ENCODE measurements at places on chromosomes 6 and 20. TPM values are rescaled to one million over a fixed set of nuclear protein-coding genes. Genes with fewer than 3 reads are reported as not detected.

DNA sequence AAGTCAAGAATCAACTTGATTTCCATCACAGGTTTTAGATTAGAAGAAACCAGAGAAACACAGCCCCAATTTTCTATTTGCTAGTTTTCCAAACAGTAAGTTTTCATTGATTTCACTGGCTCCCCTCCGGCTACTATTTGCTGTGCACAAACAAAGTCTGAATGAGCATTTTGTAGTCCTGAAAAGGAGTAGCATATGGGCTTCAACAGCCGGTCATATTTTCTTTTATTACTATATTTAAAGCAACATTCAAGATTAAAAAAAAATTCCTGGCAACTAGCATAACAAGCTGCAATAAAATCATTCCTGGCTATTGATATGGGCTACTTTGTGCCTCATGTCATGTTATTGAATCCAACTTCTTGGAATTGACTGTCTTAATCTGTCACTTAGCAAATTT is 48.3 kb downstream of the CARMIL1 start:
- no peak for DNase-seq

DNA sequence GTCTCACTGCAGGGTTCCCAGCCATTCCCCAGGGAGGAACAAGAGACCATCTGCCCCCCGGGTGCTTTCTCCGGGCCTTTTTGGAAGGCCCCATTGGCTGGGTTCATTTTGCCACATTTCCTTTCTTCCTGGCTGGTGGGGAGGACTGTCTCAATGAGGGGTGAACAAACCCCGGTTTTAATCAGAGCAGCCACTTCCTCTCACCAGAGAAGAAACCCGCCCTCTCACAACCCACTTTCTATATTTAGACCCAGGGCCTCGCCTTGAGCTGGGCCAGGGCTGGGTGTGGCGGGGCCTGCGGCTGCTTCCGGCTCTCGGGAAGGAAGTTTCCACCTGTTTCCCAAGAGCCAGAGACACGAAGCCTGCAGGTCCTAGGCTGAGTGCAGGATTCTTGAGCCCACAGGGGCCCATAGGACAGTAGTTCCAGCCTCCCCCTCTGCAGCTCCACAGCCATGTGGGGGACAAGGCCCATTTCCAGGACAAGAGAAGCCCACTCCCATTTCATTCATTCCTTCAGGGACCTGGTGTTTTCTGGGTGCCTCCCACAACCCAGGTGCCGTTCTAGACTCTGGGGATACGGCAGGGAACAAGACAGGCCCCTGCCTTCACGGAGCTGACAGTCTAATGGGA is 41.8 kb downstream of the RBM38 start:
- no peak for DNase-seq

GRCh38 chr6:157215717-157216116 is 107.6 kb downstream of the TMEM242 start:
- DNase-seq, result no peak

DNA sequence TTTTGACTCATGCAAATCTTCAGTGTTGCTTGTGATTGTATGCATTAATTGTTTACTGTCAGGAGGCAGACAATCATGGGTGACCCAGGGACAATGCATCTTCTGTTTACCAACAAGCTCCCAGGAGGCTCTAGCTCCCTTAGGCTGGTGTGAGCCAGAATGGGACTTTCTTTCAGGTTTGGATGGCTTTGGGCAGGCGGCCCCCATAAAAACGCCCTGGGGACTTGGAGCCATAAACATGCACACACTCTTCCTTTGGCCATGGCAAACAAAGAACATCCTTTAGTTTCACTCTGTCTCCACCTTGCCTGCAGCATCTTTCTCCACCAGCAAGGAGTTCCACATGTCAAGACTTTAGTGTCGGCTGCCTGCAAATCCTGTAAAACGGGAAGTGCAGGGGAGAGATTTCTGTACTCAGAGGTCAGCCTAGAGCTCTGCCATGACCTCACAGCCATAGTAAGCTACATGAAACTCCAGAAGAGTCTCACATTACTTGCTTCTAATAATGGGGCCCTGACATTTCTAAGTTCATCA is 127.6 kb downstream of the MAP3K7 start:
- DNase-seq, result no peak

- no peak for DNase-seq
These were observed 31.9 kb downstream of the SERPINB6 start for GRCh38 chr6:2939315-2940009.

DNA sequence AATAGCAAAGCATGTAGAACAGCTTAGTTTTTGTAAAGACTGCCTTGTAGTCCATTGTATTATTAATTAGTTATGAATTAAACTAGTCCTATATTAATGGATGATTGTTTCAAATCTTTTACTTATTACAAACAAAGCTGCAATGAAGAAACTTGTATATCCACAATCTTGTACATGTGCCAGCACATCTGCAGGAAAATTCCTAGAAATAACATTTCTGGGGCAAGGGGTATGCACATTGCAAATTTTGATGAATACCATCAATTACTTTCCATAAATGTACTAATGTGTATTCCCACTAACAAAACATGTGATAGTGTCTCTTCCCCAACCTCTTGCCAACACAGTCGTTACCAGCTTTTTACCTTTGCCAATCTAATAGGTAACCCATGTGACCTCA is 73.6 kb upstream of the AKAP12 start:
- no peak for DNase-seq

- no peak for DNase-seq
These were observed 246.8 kb upstream of the STXBP5 start for GRCh38 chr6:146957181-146958093.

- no peak for DNase-seq
These were observed 89.0 kb upstream of the CDH4 start for GRCh38 chr20:61163031-61163430.

- no peak for DNase-seq
These were observed 468.0 kb downstream of the PREX1 start for GRCh38 chr20:48359692-48360341.

DNA sequence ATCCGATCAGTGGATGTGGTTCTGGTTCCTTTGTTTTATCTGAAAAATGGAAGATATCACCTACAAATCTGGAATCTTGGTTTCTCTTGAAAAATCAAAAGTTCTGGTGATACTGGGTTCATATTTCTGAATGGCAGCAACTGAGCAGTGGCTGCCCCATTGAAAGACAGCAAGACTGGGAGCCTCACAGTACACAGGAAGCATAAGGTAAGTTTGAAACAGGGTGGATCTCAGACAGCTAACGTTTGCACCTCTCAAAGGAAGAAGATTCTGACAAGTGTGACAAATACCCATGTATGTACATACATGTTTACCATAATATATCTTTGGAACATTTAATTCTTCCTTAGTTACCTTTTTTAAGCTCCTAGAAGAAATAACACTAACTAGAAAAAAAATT is at the start of gene SAMD3:
Gene SAMD3, minus strand, starts transcription at position 177 of the 400 bp plus-strand sequence. CDS start 7,678 bp downstream, outside the sequence.
- no peak for DNase-seq

DNA sequence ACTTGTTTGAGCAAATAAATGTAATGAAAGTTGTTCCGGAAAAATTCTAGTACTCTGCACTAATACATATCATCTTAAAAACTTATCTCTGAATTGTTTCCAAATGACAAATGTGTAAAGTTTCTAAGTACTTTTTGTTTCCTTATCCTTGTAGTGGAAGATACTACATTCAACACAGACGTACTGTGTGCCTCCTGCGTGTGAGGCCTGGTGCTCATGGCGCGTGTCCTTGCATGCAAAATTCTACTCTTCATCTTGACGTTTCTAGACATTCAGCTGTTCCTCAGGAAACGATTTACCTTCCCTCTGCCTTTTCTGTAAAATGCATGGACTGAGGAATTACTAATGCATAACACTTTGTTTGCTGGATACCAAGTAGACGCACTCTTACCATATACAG is 11.5 kb downstream of the DLL1 start:
- no peak for DNase-seq

DNA sequence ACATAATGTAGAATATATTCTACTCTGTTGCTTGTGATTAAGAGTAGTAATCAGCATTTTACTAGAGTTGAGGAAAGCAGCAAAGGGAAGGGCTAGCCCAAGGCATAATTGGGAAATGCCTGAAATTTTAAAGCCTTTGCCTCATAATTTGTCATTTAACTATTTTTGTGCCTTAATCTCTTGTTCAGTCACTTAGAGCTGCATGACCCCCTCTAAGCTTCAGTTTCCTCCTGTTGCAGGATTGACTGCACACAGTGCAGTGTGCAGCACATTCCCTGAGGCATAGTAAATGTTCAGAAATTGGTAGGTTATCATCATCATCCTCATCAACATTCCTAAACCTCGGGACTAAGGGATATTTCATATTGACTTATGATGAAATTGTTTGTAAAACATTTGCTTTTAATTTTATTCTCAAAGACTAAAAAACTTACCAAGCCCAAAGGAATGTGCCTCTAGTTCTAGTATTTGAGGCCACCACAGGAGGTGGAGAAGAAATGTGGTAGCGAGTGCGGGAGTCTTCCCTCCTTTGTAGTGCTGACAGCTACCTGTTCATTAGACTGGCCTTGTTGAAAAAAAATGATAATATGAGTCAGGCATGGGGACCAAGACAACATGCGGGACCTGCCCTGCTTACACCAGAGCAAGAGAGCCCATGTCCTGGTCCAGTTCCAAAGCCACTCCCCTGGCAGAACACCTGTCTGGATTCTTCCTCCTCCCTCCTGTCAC is 14.8 kb upstream of the TENT5A start:
- DNase-seq, result no peak

DNA sequence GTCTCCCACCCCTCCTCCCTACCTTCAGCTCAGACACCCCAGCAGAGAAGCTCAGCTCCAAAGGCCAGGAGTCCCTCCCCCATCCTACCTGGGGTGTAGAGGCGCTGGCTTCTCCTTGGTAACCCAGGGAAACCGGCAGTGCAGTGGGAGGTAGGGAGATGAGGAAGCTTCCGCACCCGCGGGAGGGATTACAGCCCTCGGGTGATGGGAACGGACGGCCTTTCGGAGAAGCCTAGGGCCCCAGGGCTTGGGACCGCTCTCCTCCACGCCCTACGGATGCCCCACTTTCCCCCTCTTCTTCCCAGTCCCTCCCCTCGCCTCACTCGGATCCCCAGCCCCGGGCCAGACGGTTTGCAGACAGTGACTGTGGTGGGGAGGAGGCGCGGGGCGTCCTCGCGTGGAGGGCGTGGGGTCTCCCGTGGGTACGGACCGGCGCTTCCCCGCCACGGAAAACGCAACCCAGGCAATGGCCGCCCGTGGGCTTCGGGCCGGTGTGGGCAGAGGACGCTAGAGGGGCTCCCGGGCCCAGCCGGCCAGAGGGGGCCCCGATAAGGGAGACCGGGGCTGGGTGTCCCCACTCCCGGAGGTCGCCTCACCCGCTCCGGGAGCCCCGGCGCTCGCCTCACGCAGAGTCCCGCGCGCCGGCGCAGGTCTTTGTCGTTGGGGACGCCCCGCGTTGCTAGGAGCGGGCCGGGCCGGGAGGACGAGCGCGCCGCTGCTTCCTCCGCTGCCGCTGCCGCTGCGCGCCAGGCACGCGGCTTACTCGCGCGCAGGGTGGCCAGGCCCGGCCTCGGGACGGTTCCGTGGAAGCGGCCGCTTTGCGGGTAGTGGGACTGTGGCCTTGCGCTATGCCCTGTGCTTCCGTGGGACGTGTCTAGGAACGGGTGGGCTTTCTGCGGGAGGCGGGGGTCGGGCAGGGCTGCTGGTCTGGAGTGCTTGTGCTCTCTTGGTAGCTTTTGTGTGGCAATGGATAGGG is 15.8 kb downstream of the AARS2 start:
- DNase-seq, result peak; percentile 61

PEX6 gene
- total RNA-seq, result 88.3 TPM

PLG gene
- total RNA-seq, result not detected

MYH7B gene
- total RNA-seq, result not detected

OPN5 gene
- 0.06 TPM for total RNA-seq

C20orf173 gene
- total RNA-seq, result not detected

EYS gene
- not detected for total RNA-seq
